ENCODE measurements at places on chromosomes 1 and 21. TPM values are rescaled to one million over a fixed set of nuclear protein-coding genes. Genes with fewer than 3 reads are reported as not detected.

- DNase-seq, result no peak
These were observed 226.2 kb upstream of the IRF2BP2 start for GRCh38 chr1:234836045-234836681.

- DNase-seq, result no peak
These were observed 6.2 kb downstream of the ADAMTSL4 start for GRCh38 chr1:150555198-150555970.

MYBPH gene
- total RNA-seq, result 0.43 TPM

DMBX1 gene
- total RNA-seq, result not detected

DNA sequence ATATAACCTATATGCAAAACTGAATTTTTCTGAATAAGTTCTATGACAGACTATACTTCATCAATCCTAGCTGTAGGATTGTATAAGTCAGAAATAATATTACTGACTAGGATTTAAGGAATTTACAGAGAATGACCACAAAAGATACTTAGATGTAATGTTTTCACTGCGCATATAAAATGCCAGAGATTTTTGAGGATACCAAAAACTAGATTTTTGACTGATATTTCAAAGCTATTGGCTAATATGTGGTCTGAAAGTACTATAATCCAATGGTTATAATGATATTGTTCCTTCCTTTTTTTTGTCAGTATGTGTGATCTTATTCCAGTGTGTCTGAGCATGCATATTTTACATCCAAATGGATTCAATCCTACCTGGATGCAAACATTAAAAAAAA, 17.0 kb upstream of the IFI44L start:
- no peak for DNase-seq

OR2M3 gene
- total RNA-seq, result not detected

- no peak for DNase-seq
These were observed 463 bp upstream of the PRRC2C start for GRCh38 chr1:171484760-171485374.

DNA sequence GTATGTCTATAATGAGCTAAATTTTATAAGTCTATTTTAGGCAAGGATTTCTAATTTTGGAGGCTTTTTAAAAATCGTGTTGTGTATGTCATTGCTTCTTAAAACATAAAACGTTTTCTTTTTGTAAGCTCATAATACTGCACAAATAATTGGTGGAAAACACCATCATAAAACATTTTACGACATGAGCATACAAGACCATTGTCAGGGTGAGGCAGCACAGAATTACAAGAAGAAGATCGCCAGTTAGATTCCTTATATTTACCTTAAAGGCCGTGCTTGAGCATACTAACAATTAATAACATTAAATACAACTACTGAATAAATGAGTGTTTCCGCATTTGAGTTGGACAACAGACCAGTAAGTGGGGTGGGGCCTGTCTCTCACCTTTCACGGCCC, 19.1 kb upstream of the LMX1A start:
- no peak for DNase-seq

CFHR5 gene
- not detected for total RNA-seq

DNA sequence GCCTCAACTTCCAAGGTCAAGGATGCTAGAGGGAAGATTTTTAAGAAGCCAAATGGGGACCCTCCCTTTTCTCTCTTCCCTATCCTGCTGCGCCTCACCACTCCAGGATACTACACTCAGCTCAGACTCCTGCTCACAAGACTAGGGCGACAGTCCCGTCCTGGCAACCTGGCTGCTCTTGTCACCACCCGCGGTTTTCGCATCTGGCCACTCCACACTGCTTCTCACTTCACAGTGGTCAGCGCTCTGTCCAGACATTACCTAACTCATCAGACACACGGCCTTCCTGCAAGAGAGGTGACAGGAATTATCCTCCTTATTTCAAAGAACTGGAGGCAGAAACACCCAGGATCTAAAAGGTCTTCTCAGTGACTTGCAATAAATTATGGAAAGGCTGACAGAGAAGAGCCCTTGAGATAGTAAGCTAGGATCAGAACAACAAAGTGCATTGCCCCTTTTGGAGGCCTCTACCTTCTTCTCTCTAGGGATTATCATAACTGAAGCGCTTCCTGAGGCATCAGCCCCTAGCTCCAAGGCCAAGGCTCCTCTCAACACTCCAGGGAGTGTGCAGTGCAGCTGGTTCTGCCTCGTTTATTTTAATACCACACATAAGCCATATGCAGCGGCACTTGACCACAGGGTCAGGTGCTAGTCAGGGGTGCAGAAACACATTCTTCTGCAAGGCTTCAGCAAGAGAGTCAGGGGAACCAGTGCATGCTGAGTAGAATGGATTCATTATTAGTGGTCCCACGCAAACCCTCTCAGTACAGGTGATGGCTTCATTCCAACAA, 41.9 kb downstream of the ASTN1 start:
- DNase-seq, result no peak

DNA sequence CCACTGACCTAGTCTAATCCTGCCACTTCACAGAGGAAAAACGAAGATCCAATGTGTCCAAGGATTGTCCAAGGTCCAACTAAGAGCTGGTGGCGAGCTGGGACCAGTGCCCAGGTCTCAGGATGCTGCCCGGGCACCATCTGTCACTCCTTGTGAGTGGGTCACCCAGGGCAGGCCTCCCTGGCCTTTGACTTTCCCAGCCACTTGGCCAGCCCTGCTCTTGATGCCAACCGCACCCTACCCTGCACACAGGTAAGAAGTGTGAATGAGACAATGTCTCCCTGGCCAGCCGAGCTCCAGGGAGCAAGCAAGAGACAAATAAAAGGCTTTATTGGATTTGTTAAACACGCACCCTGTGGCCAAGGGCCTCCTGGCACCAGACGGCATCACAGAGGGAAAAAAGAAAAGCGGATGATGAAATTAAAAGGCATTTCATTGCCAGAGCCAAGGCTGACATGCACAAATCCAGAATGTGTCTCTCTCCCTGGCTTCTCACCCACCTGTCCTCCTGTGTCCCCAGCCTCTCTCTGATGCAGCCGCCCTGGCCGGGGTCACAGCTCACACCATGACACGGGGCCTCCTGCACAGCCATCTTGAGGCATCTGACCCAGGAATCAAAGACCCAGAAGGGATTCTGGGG, 72.8 kb downstream of the CAMK2N1 start:
- DNase-seq, result no peak

DNA sequence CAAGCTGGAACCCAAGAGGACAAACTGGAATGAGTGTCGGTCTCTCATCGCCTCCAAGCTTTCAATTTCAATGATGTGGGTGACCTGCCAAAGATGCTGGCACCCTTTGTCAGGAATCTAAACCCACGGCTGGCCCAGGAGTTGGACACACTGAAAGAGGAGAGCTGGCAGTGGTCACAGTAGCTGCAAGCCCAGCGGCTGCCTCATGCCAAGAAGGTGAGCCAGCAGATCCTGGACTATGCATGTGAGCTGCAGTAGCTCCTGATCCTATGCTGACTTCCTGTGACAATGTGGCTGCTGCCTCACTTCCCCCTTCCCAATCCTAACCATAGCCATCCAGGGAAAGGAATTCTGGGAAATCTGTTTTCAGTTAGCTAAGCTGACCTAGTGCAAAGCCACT, 117.0 kb upstream of the VAV3 start:
- DNase-seq, result no peak

CCDC181 gene
- 0.86 TPM for total RNA-seq

SLC6A17 gene
- under 0.01 TPM for total RNA-seq

VSIG8 gene
- total RNA-seq, result not detected

DNA sequence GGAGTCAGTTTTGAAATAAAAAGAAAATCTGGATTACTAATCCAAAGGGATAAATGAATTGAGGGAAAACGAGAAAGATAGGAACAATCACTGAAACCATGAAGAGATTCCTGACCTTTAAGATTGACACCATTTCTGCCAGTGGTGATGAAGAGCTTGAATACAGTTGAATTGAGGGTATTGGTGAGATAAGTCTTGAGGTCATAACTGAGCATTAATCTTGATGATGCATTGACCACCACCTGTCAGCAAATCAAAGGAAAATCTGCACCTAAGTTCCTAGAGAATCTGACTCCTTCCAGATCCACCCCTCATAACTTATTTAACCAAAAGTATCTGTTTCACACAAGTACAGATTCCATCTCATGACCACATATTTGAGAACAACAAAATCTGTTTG, 21.6 kb downstream of the RPS27 start:
- no peak for DNase-seq

CFAP45 gene
- total RNA-seq, result 0.32 TPM

- DNase-seq, result no peak
These were observed 15.5 kb upstream of the POGZ start for GRCh38 chr1:151474745-151475144.

- DNase-seq, result no peak
These were observed 859.6 kb downstream of the LTN1 start for GRCh38 chr21:28133116-28133515.

- DNase-seq, result no peak
These were observed 123.6 kb upstream of the LHX8 start for GRCh38 chr1:75010547-75010946.

DNA sequence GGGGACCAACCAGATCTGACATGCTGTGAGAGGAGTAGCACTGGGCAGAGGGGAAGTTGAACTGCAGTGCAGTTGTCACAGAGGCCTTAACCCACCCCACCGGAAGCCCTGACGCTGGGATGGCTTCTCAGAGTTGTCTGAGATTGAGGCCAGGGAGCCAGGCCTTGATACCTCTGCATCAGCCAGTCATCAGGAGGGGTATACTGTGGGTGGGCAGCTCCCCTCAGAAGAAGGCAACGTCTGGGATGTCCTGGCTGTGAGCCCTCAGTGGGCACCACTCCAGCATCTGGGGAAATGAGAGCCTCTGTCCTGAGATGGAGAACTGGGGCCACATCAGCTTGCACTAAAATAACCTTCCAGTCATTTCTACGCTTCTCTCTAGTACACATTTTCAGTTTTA, 47.9 kb upstream of the BCAR3 start:
- no peak for DNase-seq

GRCh38 chr1:21262293-21263051, 27.8 kb downstream of the ECE1 start:
- peak; percentile 97 for DNase-seq

LEMD1 gene
- not detected for total RNA-seq

- DNase-seq, result no peak
These were observed 91.6 kb downstream of the LRRC8C start for GRCh38 chr1:89724369-89725010.

RNU1-3 gene
- under 0.01 TPM for total RNA-seq

CLCA1 gene
- total RNA-seq, result under 0.01 TPM

GRCh38 chr1:167065471-167065870, 24.7 kb downstream of the GPA33 start:
- no peak for DNase-seq

RTCA gene
- 32.5 TPM for total RNA-seq

SLC1A7 gene
- under 0.01 TPM for total RNA-seq

PLXNA2 gene
- total RNA-seq, result 1.9 TPM

DNA sequence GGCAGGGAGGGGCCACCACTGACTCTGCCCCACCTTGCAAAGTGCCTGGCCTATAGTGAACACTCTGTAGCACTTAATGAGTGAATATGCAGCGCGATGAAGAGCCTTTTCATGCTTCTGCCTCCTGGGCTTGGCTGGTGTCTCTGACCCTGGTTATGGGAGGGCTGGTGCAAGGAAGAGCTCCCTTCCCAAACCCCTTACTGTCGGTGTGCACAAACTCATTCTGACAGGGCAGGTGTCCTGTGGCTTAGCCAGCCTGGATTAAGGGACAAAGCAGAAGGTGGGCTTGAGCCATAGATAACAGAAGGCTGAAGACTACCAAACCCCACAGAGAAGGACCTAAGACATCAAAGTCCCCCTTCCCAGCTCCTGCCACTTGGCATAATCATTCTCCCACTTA, 2.0 kb upstream of the NCMAP start:
- no peak for DNase-seq

GRCh38 chr1:112687361-112687760, 12.9 kb downstream of the MOV10 start:
- DNase-seq, result no peak

DNA sequence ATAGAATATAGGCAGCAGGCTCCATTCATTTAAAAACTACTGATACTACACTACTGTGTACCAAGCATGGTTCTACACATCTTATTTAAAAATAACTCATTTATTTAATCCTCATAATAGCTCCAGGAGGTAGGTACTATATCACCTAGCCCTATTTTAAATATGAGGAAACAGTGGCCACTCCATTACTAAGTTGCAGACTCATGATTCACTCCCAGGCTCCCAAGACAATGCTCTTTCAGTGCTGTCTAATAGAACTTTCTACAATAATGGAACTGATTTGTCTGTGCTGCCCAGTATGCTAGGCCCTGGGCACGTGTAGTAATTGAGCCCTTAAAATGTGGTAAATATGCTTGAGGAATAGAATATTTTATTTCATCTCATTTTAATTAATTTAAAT, 357.1 kb downstream of the LTN1 start:
- DNase-seq, result no peak

AIM2 gene
- 0.32 TPM for total RNA-seq

AKR7A3 gene
- 0.43 TPM for total RNA-seq

C1QA gene
- not detected for total RNA-seq

DNA sequence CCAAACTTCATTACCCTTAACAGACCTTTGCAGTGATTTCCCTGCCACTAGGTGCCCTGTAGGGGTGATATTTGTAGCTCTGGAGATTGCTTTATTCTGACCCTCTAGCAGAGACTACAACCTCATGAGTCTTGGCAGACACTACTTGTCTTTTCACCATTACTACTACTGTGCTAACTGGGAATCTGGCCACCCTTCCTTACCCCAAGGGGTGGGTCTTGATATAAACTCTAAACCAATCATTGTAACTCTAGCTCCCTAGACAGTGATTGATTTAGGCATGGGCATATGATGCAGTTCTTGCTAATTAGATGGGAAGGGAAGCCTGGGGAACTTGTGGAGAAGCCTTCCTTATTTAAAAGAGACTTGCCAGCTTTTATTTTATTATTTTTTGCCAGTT, 3.9 kb downstream of the KPNA6 start:
- no peak for DNase-seq

BTBD8 gene
- total RNA-seq, result 2.3 TPM

DNA sequence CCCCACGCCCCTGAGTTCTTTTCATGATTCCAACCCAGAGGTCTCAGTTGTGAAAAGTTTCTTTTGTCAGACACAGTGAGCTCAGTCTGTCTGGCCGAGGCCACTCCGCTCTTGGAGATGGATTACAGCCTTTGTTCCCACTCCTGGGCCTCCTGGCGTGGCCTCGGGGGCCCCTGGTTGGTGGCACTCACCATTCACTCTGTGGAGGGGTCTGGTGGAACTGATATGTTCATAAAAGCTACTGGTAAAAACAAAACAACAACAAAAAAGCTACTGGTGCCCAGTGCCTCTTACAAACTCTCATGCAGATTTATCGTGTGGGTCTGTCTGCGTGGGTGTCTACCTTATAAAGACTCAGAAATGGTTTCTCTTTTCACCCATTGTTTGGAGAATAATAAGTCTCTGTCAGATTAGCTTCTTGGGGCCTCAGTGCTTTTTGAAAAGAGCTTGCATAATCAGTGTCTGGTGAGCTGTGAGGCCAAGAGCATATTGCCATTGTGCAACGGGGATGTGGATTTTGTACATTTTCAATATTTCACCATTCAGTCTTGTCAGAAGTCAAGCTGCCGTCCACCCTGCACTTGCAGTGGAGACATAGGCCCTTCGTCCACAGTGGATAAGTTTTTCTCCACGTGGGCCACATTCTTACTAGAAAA, 86.7 kb downstream of the GALNT2 start:
- DNase-seq, result peak; percentile 95

- no peak for DNase-seq
These were observed 356.1 kb downstream of the OMA1 start for GRCh38 chr1:58190267-58190988.

All from fibroblast of villous mesenchyme (primary cell).